SK-N-SH (cell line): ENCODE measurements at places on chromosomes 3 and 15. TPM values are rescaled to one million over a fixed set of nuclear protein-coding genes. Genes with fewer than 3 reads are reported as not detected.

DNA sequence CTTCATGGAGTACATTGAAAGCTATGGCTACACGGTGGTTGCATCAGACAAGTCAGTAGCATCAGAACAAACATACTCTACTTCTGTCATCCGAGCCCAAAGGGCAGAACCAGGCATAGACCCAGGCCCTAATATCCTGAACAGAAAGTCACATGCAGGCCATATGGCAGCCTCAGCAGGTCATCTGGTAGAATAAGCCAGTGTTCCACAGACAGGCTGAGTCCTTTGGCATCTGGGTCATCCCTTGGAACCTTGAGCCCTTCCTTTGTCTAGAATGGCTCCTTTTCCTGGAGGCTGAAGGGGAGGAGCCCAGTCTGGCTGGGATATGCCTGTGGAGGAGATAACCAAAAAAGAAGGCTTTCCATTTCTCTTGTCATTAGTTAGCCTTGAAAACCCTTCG lies 29.2 kb downstream of the SEMA6D start:
- H3K27ac ChIP-seq = no peak overlapping the region
- no peaks in the 10 kb centered on the region for H3K36me3 ChIP-seq
- no peaks in the 10 kb centered on the region for H3K27me3 ChIP-seq
- H3K4me1 ChIP-seq = peaks cover 5% of the 10 kb centered on the region; the same call in 1 of the 2 replicates
- DNase-seq = no peak
- H3K4me3 ChIP-seq = no peak overlapping the region

- H3K4me3 ChIP-seq = no peak overlapping the region
- no peaks in the 10 kb centered on the region for H3K36me3 ChIP-seq
- DNase-seq = no peak
- no peaks in the 10 kb centered on the region for H3K27me3 ChIP-seq
- no peaks in the 10 kb centered on the region for H3K4me1 ChIP-seq
- no peak overlapping the region for H3K27ac ChIP-seq
Measured at GRCh38 chr3:69273896-69274295, 112.0 kb downstream of the FRMD4B start.

OR5H2 gene
- polyA plus RNA-seq = not detected in 2 replicates

DNA sequence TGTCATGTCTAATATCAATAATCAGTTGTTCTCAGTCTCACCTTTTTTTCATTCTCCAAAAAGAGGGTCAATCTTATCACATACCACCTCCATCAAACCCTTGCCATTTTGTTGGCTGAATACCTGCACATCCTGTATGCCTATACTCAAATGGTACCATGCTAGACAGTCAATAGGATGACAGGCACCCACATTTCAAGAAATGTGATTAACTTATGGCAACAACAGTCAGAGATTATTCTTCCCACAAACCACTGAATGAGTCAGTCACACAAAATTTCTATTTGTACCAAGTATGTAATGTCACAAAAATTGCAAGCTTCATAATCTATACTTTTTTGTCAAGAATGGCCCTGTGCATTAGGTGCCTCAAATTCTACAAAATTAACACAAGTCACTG lies 5.1 kb upstream of the SLC27A2 start:
- no peaks in the 10 kb centered on the region for H3K4me1 ChIP-seq
- H3K27ac ChIP-seq = no peak overlapping the region
- H3K4me3 ChIP-seq = no peak overlapping the region
- H3K36me3 ChIP-seq = no peaks in the 10 kb centered on the region
- no peak for DNase-seq
- H3K27me3 ChIP-seq = no peaks in the 10 kb centered on the region; the same call in 1 of the 2 replicates

- no peak overlapping the region for H3K27ac ChIP-seq
- no peak overlapping the region for H3K4me3 ChIP-seq
- DNase-seq = no peak
- peaks cover 37% of the 10 kb centered on the region for H3K36me3 ChIP-seq
- H3K4me1 ChIP-seq = no peaks in the 10 kb centered on the region
Measured at GRCh38 chr15:41438206-41438605, 21.3 kb downstream of the RTF1 start.

DNA sequence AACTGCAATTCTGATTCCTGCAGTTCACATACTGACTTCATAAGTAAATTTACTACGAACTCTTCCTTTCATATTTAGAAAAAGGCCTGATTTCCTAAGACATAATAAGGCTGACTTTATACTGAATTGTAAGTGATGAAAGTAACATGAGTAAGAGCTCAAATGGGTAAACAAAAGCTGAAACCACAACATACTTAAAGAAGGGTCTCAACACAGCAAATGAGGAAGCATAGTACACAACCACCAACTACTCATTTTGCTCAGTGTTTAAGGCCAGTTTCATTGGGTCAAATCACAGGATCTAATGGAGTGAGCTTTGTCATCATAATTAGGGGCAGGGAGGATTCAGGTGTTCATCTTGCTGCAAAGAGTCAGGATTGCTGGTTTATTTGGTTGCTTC lies 81.4 kb downstream of the SETD2 start:
- H3K4me3 ChIP-seq = no peak overlapping the region
- DNase-seq = no peak
- H3K27ac ChIP-seq = no peak overlapping the region
- H3K4me1 ChIP-seq = 0 out of 2 replicates have a peak, but pooled peaks cover 6% of the 10 kb centered on the region

DNA sequence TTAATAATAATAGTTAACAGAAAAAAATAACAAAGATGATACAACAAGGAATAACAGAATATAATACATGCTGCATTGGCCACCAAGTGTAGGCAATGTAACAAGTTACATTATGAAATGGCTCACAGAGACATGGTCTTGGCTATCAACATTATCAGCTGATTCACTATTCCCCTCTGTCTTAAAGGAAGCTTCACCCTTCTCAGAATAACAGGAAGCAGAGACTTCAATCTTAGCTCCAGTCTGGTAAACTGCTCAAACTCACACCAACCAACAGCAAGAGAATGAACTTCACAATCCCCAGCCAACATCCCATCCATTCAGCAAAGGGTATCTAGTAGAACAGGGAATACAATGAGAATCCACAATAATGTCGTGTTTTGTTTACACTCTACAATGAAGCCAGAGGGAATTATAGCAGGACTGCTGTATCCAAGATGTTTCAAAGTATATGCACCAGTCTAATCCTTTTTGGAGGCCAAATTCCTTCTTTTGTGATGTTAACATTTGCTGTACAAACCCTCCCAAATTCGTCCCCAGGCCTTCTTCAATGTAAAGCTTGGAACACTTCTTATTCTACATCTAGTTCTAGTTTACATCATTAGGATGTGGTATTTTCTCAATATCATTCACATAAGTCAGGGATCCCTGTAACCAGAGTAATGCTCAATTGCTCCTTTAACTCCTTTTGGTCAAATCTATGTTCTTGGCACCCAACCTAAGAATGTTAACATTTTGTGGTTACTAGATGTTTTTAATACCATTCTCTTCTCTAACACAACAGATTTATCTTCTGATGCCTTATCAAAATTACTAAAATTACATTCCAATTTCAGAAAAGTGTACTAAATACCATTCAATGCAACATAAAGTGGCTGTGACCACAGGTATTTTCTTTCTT lies 52.4 kb upstream of the CMSS1 start:
- H3K27me3 ChIP-seq = no peaks in the 10 kb centered on the region
- peak overlapping the region; percentile 34; the same call in 1 of the 2 replicates for H3K27ac ChIP-seq
- H3K4me3 ChIP-seq = no peak overlapping the region
- no peaks in the 10 kb centered on the region for H3K36me3 ChIP-seq
- no peak for DNase-seq

GRCh38 chr3:71207632-71208031 lies 375.9 kb downstream of the FOXP1 start:
- H3K27ac ChIP-seq = no peak overlapping the region
- DNase-seq = no peak
- no peak overlapping the region for H3K4me3 ChIP-seq
- no peaks in the 10 kb centered on the region for H3K36me3 ChIP-seq

DNA sequence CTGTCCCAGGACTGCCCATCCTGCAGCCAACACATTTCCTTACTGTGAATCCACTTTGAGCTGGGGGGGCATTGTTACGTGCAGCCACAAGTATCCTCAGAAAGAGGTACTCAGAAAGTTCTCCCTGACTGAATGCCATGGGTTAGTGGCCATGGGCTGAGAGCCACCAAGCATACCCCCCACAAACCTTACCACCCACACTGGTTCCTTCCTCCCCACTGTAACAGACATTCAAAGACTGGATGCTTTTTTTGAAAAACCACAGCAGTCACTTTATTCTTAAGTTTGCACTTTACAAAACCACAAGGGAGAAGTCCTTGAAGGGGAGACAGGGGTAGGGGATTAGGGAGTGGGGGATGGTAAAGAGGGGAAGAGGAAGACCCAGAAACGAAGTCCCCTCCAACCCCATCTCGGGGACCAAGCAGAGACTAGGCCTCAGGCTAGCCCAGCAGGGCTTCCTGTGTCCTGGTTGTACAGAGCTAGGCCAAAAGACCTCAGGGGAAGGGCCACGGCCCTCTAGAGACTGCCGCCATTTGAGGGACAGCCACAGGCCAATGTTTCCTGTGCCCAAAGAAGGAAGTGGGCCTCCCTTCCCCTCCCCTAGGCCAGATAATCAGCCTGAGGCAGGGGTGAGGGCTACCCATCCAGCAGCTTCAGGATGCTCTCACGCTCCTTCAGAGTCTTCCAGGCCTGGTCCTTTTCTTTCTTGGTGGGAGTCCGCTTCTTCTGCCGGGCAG lies 10.1 kb upstream of the CAMK1 start:
- H3K27me3 ChIP-seq = no peaks in the 10 kb centered on the region
- no peak for DNase-seq
- H3K36me3 ChIP-seq = peaks cover 14% of the 10 kb centered on the region

DNA sequence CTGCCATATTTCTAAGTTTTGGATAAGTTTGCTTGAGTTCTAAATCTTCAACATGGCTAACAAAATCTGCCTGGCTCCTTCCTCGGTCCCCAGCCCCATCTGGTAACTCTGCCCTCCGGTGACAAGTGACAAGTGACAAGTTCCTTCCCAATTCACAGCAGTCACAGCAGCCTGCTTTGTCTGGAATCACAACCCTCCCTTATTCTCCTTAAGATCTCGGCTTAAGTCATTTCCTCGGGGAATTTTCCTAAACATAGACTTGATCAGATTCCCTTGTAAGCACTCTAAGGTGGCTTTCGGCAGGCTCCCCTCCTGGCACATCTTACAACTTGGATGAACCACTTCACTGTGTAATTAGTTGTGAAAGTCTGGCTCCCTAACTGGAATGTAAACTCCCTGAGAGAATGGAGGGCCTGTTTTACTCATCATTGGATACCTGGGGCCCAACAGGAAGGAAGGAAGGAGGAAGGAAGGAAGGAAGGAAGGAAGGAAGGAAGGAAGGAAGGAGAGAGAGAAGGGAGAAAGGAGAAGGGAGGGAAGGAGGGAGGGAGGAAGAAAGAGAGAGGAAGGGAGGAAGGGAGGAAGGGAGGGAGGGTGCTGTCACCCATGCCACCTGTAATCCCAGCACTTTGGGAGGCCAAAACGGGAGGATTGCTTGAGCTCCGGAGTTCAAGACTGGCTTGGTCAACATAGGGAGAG lies 126.4 kb downstream of the SHQ1 start:
- H3K36me3 ChIP-seq = no peaks in the 10 kb centered on the region
- no peak for DNase-seq
- 0 out of 2 replicates have a peak, but pooled peaks cover 5% of the 10 kb centered on the region for H3K4me1 ChIP-seq

GRCh38 chr3:30662836-30663235 lies 56.4 kb downstream of the TGFBR2 start:
- no peak overlapping the region for H3K4me3 ChIP-seq
- no peak overlapping the region for H3K27ac ChIP-seq
- DNase-seq = no peak
- no peaks in the 10 kb centered on the region for H3K27me3 ChIP-seq
- H3K4me1 ChIP-seq = peaks cover 64% of the 10 kb centered on the region

GRCh38 chr3:132062535-132062934 lies 27.7 kb upstream of the CPNE4 start:
- H3K27ac ChIP-seq = no peak overlapping the region
- DNase-seq = no peak
- H3K4me3 ChIP-seq = no peak overlapping the region
- no peaks in the 10 kb centered on the region for H3K27me3 ChIP-seq
- no peaks in the 10 kb centered on the region for H3K36me3 ChIP-seq

GRCh38 chr3:141100112-141100511 lies 49.0 kb downstream of the SPSB4 start:
- peaks cover 15% of the 10 kb centered on the region; the same call in 1 of the 2 replicates for H3K4me1 ChIP-seq
- H3K36me3 ChIP-seq = no peaks in the 10 kb centered on the region
- H3K4me3 ChIP-seq = no peak overlapping the region
- no peak overlapping the region for H3K27ac ChIP-seq
- DNase-seq = no peak
- no peaks in the 10 kb centered on the region for H3K27me3 ChIP-seq

GABRR3 gene
- polyA plus RNA-seq = not detected in 2 replicates

IFRD2 gene
- polyA plus RNA-seq = 52.4 and 73.2 TPM in 2 replicates

DNA sequence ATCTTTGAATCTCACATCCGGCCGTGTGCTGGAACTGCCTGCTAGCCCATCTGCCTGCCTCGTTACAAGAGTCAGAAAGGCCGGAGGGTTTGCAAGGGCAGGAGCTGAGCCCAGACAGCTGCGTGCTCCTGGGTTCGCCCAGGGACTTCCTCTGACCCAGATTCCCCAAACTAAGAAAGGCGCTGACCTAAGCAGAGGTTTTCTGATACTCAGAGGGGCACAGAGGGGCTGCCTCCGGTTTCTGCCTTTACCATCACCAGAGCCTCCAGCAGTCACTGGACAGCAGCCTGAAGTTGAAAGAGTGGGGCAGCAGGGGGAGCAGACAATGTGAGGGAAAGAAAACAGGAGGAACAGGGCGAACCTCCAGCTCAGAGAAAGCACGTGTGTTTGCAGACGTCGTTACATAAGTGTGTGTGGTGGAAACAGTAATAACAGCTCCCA lies 33.4 kb upstream of the RAD18 start:
- H3K36me3 ChIP-seq = no peaks in the 10 kb centered on the region
- H3K27ac ChIP-seq = no peak overlapping the region
- no peak for DNase-seq
- no peaks in the 10 kb centered on the region for H3K27me3 ChIP-seq
- H3K4me1 ChIP-seq = no peaks in the 10 kb centered on the region

ZNF502 gene
- polyA plus RNA-seq = 2.1 and 3.2 TPM in 2 replicates

DNA sequence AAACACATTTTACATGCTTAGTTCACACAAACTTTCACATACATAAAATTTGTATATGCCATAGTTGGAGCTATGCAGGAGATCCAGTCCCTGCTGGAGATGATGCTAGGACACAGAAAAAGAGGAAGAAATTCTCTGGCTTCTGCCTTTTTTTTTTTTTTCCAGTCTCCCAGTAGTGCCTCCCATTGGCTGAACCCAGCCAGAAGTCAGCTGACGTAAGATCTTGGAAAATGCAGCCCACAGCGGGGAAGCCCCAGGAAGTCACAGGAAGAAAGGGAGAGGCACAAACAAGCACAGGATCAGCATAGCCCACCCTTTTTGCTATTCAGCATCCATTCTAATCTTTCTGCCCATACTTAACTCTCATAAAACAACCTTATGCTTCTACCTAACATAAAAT lies 38.5 kb downstream of the SCN11A start:
- no peaks in the 10 kb centered on the region for H3K4me1 ChIP-seq
- DNase-seq = no peak
- no peak overlapping the region for H3K27ac ChIP-seq
- H3K4me3 ChIP-seq = no peak overlapping the region
- no peaks in the 10 kb centered on the region for H3K27me3 ChIP-seq

DNA sequence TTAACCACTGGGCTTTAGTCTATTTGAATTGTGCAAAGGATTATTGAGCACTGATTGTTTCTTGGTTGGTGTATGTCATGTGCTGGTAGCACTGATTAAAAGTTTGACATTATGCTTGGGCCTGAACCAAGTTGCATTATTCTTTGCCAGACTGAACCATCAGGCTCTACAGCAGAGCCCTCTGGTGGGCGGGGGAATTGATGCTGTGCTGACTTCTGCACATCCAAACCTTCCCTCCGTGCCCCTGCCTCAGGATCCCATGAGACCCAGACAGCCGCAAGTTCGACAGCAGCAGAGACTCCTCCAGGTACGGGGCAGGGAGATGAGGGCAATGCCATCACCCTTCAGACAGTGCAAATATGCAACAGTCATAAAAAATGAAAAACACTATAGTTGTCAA lies 28.4 kb upstream of the P2RY12 start:
- H3K4me1 ChIP-seq = no peaks in the 10 kb centered on the region; the same call in 1 of the 2 replicates
- H3K4me3 ChIP-seq = no peak overlapping the region
- no peaks in the 10 kb centered on the region for H3K36me3 ChIP-seq
- no peaks in the 10 kb centered on the region for H3K27me3 ChIP-seq

OXTR gene
- 1.8 and 2.5 TPM in 2 replicates for polyA plus RNA-seq

PPIP5K1 gene
- polyA plus RNA-seq = 14.2 and 28.5 TPM in 2 replicates
